ENCODE measurements at places on chromosomes 7 and 10.

DNA sequence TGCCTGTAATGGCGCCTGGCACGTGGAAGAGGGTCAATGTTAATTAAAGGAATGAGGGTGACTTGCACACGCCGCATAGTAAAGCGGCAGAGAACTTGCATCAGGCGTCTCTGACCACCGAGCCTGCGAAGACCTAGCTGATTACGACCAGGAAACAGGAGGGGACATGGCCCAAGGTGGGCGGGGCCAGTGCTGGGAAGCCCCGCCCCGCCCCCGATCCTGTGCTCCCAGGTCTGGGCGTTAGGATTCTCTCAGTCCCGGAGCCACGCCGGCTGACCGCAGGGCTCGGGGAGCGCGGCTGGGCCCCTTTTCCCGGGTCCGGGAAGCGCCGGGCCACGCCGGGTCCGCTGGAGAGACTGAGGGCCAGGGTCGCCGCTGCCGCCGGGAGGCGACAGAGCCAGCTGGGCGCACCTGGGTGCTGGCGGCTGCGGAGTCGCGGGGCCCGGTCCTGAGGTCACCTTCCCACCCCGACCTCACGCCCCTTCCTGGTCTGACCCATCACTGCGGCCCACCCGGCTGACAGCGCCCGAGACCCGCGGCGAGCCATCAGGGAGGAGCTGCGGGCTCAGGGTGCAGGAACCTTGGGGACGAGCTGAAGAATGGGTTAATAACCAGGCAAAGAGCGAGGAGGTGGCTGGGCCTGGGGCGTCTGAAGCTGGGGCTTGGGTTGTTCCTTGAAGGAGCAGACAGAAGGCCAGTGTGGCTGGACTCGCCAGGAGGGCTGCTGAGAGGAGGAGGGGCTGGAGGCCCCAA is 23.0 kb upstream of the GRID1 start:
- DNase-seq = no peak

GRCh38 chr7:81007051-81007450 is 88.2 kb upstream of the SEMA3C start:
- DNase-seq = no peak

- DNase-seq = no peak
Observed at GRCh38 chr10:14728346-14728745, 46.4 kb downstream of the FAM107B start.

- DNase-seq = no peak
Observed at GRCh38 chr7:48035967-48036478, 680 bp downstream of the C7orf57 start.

DNA sequence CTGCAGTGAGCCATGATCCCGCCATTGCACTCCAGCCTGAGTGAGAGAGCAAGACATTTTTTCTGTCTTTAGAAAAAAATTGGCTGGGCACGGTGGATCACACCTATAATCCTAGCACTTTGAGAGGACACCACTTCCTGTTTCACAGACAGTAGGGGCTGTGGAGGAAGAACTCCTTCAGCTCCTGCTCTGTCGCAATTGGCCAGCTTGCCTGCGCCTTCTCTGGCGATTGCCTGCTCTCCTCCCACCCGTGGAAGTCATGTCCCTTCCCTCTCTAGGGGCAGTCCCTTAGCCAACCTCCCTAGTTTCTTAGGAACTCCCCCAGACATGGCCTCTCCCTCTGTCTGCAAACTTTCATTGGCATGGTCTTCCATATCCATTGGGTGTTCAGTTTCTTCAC is 8.7 kb downstream of the PDSS1 start:
- DNase-seq = no peak

DNA sequence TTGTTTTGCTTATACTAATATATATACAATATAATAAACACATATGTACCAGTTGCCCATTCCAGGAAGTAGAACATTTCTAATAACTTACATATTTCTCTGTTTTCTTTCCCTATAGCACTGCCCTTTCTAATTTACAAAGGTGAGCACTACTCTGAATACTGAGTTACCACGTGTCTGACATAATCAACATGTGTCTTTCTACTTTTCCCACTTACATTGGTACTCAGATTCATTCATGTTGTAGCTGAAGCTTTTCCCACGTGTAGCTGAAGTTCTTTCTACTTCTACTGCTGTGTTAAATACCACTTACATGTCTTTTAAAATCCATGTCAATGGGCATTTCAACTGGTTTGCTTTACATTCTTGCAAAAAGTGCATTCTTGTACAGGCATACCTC is 317.3 kb downstream of the DGKB start:
- no peak for DNase-seq

DNA sequence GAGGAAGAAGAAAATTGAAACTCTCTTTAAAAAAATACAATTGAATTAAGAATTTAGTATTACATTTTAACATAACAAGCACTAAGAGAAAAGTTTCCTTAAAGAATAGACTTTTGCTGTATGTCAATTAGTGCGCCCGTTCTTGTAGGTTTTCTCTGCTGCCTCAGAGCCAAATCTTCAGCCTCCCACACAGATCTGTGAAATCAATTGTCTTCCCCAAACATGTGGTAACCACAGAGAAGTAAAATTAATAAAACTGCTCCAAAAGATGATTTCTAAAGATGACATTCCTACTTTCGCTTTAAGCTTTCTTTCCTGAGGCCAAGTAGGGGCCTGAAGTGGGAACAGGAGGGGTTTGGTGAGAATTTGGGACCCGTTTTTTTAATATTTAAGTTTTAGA is 113.2 kb upstream of the ADO start:
- no peak for DNase-seq

- no peak for DNase-seq
Observed at GRCh38 chr7:134016942-134017303, 110.2 kb upstream of the LRGUK start.

DNA sequence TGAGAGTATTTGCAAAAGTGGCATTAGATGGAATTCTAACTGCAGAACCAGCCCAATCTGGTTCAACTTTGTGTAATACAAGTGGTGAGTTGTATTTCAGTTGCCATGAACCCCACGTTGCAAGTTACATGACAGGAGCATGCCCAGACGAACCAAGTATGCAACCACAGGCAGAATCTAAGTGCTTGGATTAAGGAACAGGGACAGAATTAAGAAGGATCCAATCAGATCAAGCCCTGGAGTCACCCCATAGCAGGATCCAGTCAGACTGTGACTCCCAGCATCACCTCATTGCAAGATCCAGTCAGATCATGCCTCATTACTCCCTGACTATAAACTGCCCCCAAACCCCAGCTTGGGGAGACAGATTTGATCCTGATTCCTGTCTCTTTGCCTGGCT is 388.7 kb upstream of the NRP1 start:
- no peak for DNase-seq

DNA sequence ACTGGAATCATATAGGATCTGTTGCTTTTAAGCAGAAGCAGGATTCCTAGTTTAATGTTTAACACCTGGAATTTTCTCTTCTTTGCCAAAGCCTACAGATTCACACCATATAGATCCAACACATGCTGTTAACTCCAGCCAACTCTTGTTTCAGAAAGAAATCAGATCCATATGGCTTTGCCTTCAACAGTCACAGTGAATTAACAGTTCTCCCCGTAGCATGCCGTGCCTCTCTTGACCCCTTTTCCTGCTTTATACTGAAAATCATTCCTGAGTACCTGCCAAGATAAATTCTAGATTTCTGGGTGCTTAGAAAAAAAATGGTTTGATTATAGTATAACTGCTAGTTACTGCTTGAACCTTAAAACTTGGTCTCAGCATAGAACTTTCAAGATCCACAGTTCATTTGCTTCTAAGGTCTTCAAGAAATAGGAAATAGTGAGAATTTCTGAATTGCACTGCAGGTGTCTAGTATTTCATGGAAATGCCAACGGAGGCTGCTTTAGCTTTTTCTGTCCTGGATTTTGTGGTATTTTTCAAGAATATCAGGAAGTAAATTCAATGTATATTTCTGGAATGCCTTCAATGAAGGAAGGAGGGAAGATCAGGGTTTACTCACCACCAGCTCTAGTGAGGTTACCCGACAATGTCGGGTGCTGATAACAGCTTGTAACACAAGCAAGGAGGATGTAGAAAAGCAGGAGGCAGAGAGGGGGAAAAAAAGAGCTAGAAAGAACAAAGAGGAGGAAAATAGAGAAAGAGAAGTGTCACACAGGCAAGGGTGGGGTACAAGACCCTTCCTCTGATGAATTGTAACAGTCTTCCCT is 6.6 kb downstream of the AASS start:
- DNase-seq = no peak

- no peak for DNase-seq
Observed at GRCh38 chr7:55970561-55970960, 6.2 kb downstream of the NIPSNAP2 start.

GRCh38 chr10:47311193-47311931 is 10.9 kb upstream of the GDF2 start:
- DNase-seq = no peak

GRCh38 chr7:156493942-156494341 is 146.6 kb upstream of the RNF32 start:
- no peak for DNase-seq

GRCh38 chr7:146346096-146346495 is 229.5 kb downstream of the CNTNAP2 start:
- DNase-seq = no peak

DNA sequence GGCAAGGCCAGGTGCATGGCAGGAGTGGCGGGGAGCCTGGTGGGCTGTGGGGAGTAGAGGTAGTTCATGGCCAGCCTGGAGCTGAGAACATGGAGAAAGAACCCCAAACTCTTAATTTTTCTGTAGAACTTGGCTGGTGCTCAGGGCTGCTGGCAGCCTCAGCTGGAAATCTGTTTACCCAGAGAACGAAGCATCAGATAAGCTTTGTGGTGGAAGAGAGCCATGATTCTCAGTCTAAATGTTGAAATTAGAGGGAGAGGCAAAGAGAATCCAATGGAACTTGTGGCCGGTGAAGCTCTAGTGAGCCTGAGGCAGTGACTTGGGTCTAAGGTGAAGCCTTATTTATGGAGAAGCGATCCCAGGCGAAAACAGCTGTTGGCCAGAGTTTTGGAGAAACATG is 126.4 kb downstream of the CCDC3 start:
- DNase-seq = no peak

DNA sequence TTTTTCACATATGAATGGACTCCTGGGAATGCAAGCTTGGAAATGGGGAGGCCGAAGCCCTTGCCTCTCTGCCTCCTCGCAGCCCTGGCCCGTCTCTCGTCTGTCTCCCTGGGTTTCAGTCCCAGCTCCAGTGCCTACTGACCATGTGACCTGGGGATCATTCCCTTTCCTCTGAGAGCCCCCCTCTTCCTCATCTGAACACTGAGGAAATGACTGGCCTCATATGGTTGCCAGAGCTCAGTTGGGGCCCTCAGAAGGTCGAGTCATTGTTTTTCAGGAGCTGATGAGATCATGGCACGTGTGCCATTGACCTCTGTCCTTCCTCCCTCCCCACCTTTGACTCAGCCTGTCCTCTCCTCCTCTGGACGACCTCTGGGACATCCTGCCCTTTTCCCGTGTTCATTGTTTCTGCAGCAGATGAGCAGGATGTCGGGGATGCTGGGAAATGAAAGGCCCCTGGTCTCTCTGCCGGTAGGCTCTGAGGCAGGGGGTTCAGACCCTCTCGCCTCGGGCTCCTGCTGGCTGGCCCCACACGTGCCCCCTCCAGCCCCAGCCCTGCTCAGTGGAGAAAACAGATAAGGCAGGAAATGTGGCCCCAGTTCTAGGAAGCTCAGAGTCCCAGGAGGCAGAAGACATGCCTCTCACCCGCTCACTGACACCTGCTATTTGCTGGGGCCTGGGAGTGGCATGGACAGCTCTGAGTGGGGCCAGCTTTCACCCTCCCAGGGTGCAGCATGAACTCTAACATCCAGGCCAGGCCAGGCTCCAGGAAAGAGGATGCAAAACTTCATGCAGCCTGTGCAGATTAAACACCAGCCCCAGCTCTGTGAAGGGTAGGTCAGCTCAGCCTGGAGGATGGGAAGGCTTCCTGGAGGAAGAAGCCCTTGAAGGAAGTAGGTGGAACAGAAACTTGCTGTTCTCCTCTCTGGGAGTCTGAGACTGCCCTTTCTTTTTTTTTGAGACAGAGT is 8.3 kb upstream of the PPP1R35 start:
- DNase-seq = no peak
